ENCODE measurements at places on chromosomes 2 and 18.
A peak's percentile ranks its signal among the peaks of the same experiment; 100 is the strongest.

DNA sequence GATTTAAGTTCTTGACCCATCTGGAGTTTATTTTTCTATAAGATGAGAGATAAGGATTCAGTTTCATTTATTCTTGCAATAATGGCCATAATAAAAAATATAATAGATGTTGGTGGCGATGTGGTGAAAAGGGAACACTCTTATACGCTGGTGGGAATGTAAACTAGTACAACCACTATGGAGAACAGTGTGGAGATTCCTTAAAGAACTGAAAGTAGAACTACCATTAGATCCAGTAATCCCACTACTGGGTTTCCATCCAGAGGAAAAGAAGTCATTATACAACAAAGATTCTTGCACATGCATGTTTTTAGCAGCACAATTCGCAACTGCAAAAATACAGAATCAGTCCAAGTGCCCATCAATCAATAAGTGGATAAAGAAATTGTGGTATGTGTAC, 1040.5 kb upstream of the GYPC start:
- DNase-seq, result no peak

DNA sequence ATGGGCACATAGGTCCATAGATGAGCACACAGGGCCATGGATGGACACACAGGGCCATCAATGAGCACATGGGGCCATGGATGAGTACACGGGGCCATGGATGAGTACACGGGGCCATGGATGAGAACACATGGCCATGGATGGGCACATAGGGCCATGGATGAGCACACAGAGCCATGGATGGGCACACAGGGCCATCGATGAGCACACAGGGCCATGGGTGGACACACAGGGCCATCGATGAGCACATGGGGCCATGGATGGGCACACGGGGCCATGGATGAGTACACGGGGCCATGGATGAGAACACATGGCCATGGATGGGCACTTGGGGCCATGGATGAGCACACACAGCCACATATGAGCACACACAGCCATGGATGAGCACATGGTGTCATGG, 192.6 kb upstream of the HDAC4 start:
- DNase-seq, result no peak

GRCh38 chr2:99348173-99348572, 11.0 kb downstream of the EIF5B start:
- no peak for DNase-seq

- DNase-seq, result no peak
These were observed 16.4 kb upstream of the IL1R1 start for GRCh38 chr2:102126169-102126568.

DNA sequence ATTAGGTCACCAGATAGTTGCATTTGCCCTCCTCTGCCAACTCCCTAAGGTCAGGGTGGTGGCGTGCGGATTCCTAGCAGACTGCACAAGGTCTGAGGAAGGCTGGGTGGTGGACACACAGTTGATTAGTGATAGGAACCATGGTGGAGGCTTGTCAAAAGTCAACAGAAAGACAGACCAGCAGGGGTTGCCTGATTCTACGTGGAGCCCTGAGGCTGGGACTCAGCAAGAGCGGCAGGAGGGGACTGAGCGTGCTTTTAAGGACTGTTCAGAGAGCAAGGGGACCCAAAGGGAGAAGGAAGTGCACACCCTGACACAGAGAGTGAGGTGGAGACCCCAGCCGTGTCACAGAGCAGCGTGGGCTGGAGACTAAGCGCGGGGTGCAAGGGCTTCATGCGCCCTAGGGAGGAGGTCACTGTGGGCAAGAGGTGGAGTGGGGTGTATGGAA, 513.2 kb downstream of the RNF144A start:
- DNase-seq, result no peak

- DNase-seq, result no peak
These were observed 148.5 kb downstream of the CAMKMT start for GRCh38 chr2:44510246-44510645.

- no peak for DNase-seq
These were observed 7.6 kb downstream of the FSIP2 start for GRCh38 chr2:185745864-185746859.

DNA sequence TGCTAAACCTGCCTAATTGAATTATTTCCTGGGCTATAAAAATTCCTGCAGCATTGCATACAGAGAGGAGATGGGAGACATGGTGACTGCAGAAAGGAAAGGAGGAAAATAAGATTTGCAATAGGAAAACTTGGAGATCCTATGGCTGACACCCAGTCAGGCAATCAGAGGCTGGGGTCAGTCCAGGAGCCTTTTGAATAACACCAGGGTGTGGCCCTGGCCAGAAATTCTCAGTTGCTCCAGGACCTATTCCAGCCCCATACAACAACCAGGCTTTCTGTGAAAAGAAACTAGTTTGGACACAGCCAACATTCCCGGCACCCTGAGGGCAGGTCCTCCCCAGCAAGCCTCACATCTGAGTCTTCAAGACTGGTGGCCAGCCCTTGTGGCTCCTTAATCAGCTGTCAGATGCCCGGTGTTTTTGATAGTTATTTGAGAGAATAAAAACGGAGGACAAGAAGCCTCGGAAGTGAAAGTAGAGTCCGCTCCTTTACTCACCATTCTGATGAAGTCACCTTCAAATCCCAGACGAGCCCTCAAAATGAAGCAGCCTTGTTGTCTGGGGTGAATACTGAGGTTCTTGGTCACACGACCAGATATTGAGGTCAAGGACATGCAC, 31.1 kb upstream of the GMCL1 start:
- no peak for DNase-seq

- no peak for DNase-seq
These were observed 31.5 kb downstream of the MRPL33 start for GRCh38 chr2:27803046-27803445.

GRCh38 chr2:176122683-176123410, at the start of gene HOXD9:
TSS of gene HOXD9 (plus strand) at chr2:176122719. CDS start at chr2:176122769, 50 bp downstream.
- no peak for DNase-seq

DNA sequence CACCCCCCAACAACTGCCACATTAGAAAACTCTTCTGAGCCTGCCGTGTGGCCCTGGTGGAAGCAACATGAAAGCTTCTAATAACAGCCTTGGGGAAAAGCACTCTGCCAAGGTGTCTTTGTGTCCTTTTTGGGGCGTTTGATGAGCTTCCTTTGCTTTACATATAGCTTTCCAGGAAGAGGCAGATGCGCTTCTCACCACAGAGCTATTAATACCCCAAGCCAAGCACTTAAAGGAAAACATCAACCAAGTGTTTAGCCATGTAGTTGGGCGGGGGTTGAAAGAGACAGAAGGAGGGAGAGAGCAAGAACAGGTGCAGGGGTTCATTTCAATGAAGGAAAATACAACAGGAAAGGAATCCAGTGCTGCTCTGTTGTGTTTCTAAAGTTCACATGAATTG, 176.1 kb downstream of the VAPA start:
- DNase-seq, result no peak

DNA sequence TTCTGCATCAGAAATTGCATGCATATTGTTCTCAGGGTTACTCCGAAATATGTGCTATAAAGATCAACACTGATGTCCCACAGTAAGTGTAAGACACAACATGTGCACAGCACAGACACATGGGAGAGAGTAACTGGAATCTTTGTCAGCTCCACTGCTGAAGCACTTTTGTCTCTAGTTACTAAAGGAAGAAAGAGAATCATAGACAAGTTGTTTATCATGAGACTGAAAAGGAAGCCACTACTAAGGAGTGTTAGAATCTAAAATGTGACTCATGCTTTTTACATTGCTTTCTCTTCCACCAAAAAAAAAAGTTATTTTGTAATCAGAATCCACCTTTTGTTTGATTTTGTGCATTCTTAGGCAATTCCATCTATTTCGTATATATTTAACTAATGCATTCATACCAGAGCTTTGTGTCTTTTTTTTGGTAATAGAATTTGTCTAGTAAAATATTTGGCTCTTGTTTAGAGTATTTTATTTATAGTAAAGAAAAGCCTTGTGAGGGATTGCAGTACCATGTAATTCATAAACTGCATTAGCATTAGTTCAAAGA, 502.4 kb downstream of the FBXO15 start:
- no peak for DNase-seq

GRCh38 chr2:13495051-13495450, 778.3 kb downstream of the TRIB2 start:
- no peak for DNase-seq

DNA sequence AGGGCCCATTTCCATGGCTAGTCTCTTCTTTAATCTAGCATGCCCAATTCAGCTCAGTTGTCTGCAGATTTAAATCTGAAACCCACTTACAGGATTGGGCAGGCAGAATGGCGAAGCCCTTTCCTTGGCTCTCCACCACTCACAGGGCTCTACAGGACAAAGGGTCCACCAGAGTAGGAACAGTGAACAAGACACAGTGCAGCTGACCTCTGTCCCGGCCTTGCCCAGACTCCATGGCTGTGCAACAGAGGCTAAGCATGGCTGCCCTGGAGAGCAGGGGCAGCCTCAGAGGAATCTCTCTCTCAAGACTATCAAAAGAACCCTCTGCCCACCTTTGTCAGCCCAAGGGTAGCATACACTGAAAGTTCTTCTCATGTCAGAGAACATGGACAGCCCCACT, 9.7 kb upstream of the ATP6V1B1 start:
- DNase-seq, result no peak

DNA sequence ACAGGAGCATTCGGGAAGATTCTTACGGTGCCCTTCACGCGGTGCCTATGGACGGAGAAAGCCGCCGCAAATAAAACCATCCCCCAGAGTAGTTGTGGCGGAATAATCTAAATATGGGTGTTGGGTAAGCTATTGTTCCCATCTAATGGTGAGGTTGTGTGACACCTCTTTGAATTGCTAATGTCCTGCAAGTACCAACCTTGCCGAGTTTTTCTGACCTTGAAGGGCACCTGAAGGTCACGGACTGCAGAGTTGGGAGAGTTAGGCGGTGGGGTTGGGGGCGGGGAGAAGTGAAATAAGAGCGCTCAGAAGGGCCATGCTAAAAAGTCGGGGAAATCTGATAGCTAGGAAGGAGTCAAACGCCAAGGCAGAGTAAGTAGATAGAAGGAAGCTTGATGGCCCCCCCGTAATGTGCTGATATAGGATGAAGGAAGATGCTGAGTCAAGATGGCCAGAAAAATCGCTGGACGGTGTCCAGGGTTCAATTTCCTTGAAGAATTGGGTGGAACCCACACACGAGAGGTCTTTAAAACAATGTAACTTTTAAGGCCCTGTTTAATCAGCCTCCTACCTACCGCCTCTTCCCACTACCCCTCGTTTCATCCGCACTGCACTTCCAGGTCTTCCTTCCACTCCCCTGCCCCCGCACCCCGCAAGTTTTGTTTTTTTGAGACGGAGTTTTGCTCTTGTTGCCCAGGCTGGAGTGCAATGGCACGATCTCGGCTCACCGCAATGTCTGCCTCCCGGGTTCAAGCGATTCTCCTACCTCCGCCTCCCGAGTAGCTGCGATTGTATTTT, 600 bp downstream of the KATNAL2 start:
- no peak for DNase-seq

GRCh38 chr2:168210216-168210894, 37.0 kb downstream of the STK39 start:
- DNase-seq, result no peak

- DNase-seq, result no peak
These were observed 47.4 kb downstream of the RPE start for GRCh38 chr2:210049831-210050230.

DNA sequence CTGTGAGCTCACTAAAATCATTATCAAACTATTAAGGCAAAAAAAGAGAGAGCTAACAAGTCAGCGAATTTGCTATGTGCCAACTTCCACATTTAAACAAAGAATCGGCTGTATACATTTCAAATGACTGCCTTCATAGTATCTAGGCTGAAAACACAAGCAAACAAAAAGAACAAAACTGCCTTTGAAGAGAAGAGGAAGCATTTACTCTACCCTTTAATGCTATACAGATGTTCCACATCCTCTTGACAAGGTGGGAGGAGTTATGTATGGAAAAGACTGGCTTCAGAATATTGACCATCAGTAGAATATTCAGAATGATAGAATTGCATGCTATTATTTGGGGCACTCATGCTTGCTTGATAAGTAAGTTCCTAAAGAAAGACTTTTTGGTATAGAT, 741.7 kb downstream of the PLCL1 start:
- DNase-seq, result no peak

DNA sequence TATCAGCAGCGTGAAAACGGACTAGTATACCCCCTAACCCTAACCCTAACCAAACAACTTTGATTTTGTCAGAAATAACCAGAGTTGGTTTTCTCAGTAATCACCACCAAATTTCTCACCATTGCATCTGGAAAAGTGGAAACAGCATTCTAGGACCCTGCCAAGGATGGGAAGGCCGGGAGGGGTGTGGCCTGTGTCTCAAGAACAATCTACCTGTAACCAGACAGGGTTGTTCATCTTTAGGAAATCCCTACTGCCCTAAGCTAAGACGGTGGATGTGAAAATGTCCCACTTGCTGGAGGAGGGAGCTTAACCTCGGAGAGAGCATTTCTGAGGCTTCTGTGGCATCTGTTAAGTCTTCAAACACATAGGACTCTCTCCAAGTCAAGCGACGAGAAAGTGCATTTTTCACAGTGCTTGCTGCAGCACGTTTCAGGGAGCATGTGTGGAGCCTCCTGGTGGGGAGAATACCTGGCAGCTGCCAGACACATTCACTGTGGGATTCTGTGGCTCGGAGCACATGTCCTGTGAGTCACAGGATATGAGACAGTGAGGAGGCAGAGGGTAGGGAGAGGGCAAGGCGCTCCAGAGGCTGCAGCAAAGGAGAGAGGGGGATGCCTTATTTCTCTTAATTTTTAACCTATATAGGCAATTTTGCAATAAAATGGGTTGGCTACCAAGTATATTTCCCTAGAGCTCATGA, 207.5 kb downstream of the SPP2 start:
- peak; percentile 20 for DNase-seq

DNA sequence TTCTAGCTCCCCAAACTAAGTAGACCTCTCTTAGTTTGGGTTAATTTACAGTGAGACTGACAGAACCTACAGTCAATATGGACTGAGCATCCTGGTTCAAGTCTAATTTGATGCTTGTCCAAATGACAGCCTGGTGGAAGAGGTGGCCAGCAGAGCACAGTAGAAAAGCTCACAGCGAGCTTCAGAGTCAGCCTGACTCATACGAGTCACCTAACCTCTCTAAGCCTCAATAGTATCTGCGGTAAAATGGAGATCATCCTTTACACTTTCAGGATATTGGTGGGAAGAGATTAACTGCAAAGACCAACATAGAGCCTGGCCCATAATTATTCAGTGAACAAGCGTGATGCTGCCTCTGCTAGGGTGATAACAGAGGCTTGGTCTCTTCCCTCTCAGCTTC, 54.5 kb downstream of the DOCK10 start:
- DNase-seq, result no peak

Measured in stimulated activated naive CD4-positive, alpha-beta T cell treated with Interleukin-2 at 50 U/mL for 16 hours (primary cell).